ENCODE measurements at places on chromosomes 3 and 15.

- DNase-seq, result no peak
Observed at GRCh38 chr15:29556380-29556779, 265.9 kb downstream of the TJP1 start.

GRCh38 chr3:152335273-152335672 is 66.5 kb downstream of the MBNL1 start:
- DNase-seq, result no peak

DNA sequence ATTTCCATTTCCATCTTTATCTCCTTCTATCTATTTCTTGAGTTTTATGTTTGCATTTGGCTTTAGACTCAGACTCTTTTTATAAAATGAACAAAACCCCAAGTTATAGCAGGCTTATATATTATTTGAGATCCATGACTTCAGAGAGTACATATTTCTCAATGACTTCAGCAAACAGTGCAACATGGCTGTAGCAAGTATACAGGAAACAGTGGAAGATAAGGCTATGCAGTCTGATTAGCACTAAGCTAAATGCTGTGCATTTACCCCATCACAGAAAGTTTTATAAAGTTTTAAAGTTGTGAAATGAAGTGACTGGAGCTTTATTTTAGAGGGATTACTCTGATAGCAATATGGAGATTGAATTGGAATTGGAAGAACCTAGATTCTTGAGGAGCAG is 463.5 kb upstream of the TGFBR2 start:
- DNase-seq, result no peak

DNA sequence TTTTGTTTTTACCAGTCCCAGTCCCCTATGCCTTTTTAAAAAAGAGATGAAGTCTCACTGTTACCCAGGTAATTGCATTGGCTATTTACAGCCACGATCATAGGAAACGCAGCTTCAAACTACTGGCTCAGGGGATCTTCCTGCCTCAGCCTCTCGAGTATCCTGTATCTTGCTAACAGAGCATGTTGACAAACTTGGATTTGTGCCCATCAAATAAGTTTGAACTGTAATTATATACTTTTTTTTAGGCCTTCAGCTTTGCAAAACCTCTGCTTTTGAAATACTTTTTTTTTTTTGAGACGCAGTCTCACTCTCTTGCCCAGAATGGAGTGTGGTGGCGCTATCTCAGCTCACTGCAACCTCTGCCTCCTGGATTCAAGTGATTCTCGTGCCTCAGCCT is 3.0 kb upstream of the EDEM1 start:
- no peak for DNase-seq

- DNase-seq, result no peak
Observed at GRCh38 chr3:171254315-171254714, 205.9 kb downstream of the TNIK start.

GRCh38 chr15:91737151-91737818 is 116.2 kb upstream of the SLCO3A1 start:
- no peak for DNase-seq

DNA sequence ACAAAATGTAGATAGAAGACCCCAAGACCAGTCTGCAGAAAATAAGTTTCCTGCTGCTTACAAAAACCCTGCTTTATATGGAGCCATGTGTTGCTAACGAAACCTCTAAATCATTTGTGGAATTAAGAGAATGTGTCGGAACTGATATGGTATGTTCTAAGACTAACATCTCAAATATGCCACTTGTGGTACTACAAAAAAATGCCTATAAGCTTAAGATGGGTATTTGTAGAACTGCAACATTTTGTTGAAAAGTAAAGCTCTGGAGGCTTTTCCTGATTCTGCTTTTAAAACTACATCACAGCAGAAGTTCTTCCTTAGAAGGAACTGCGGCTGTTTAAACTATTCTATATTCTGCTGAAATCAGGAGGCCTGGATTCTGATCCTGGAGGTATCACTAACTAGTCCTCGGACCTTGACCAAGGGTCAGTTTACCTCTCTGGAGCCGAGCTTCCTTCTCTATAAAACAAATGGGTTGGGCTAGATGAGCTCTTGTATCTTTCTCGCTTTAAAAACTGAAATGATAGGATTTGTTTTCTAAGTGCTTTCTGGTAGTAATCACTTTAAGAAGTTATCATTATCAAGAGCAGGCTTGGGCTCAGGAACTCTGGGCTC is 74.9 kb downstream of the RAD18 start:
- no peak for DNase-seq

GRCh38 chr15:76024021-76024768 is 12.0 kb upstream of the NRG4 start:
- DNase-seq, result no peak

DNA sequence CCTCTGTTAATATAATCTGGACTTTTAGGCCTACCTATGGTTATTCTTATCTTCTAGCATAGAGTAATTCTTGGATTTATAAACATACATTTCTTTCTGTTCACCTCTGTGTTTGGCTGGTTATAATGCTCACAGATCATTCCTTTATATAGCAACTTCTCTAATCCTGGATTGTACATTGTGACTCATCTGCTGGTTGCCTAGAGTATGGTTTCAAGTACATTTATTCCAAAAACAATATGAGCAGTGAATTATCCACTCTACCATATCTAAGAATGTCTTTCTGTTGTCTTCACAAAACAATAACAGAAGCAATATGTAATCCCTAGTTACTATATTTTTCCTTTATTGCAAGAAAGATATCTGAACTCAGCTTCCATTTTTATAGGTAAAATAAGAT is 35.3 kb downstream of the FSIP1 start:
- DNase-seq, result no peak

DNA sequence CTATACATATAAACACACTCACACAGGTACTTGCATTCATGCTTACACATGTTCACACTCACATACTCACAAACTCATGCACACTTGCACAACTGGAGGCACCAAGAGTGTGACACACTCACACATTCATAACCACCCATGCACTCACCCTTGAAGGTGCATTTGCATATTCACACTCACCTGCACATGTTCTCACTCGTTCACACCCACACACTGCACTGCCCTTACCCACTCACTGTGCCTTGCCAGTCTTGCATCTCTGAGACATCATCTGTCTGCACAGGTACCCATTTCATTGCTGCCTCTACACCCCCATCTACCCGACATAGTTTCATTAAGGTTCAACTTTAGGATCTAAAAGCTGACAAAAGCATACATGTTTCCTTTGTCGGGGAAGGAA is 95.8 kb downstream of the OSBPL10 start:
- no peak for DNase-seq

- DNase-seq, result no peak
Observed at GRCh38 chr15:53786401-53786800, 26.9 kb upstream of the WDR72 start.

DNA sequence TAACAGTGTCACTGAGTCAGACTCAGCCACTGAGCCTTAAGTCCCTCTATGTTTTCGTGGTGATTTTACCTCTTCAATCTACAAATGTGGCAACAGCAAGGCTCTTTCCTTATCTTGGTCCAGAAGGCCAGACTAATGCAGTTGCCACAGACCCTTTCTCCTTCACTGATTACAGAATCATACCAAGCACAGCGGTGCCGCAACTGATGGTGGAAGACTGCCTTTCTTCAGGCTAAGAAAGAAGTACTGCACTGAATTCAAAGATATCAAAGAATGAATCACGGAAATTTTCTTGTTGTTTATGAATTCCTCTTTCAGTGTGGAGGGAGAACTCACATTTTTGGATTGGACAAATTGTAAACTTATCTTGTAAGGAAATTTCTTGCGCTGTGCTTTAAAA is 18.6 kb downstream of the DCP1A start:
- no peak for DNase-seq

DNA sequence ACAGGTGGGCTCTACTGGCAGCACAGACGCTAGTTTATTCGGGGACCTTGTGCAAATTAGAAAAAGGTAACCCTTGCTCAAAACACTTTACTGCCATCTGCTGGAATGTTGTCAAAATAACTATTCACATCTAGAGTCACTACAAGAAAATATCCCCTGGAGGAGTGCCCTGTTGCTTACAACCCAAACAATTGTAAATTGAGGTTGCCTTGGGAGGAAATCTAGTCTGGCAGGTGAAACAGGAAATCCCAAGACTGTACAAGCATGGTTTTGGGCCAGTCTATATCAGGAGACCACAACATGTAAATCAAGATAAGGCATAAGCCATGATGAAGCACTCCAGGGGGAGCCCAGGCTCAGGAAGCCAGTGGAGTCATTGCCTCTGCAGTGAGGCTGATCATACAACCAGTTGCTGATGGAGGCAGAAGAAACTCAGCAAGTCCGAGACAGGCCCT is 136.8 kb upstream of the ACP3 start:
- DNase-seq, result no peak

DNA sequence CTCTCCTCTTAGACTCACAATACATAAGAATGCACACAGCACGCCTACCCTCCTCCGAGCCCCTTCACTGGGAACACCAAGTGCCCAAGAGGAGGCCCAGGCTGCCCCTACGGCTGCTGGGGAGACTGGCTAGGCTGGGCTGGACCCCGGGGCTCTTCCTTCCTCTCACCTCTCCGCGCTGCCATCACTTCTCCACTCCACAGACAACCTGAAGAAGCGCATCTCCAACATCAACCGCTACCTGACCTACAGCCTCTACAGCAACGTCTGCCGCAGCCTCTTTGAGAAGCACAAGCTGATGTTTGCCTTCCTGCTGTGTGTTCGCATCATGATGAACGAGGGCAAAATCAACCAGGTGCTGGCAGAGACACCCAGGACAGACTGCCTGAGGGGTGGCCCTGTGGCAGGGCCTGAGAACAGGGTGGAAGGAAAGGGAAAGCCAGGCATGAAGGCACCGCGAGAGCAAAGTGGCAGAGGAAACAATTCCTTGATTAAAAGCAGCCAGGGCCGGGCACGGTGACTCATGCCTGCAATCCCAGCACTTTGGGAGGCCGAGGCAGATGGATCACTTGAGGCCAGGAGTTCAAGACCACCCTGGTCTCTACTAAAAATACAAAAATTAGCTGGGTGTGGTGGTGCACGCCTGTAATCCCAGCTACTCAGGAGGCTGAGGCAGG is 51.6 kb downstream of the SEMA3G start:
- DNase-seq, result no peak

DNA sequence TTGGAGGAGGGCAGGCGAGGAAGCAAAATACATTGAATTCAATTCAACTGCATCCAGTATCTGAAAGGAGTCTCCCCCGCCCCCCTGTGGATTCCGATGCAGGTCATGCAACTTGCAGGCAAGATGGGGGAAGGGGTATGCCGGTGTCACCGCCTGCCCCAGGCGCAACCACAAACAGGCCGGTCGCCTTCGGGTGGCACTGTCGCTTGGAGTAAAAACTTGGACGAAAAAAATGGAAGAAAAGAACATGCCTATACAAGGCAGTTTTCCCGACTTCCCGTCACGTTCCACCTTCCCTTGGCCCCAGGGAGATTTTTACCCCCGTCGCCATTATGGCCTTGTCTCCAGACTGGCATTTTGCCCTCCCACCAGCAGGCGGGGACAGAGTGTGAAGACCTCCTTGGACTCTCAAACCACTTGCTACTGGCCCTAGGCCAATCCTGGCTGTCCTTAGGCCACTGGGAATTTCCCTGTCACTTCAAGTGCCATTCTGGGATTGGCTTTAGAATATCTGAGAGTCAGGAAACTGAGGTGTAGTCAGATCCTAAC is 1.6 kb upstream of the NTRK3 start:
- DNase-seq, result no peak

GRCh38 chr3:179071323-179072099 is at the start of gene ZMAT3:
TSS of gene ZMAT3 (minus strand) at chr3:179071809. CDS start at chr3:179067752, 4,057 bp downstream.
- DNase-seq, result peak; percentile 88

GRCh38 chr3:57088503-57088902 is 28.0 kb downstream of the SPATA12 start:
- DNase-seq, result no peak

GRCh38 chr3:120650311-120650710 is 31.7 kb downstream of the HGD start:
- no peak for DNase-seq

GRCh38 chr15:31297575-31298456 is 28.8 kb upstream of the KLF13 start:
- no peak for DNase-seq

- no peak for DNase-seq
Observed at GRCh38 chr15:74824976-74825375, 1.5 kb upstream of the CPLX3 start.

DNA sequence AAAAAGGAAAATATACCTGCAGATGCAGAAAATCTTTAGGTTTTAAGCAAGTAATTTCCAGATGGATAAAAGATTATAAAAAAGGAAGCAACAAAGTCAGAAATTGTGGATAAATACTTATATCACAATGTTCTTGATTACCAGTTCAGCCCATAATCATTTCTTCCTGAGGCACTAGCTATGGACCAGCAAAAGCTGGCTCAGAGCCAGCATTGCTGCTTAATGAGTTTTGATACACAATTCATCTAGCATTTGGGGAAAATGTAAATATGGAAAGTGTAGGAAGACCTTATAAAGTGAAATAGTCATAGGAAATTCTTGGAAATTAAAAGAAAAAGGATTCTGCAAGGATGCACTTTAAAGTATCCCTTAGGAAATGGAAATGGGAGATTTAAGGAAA is 168.3 kb upstream of the GBE1 start:
- DNase-seq, result no peak

DNA sequence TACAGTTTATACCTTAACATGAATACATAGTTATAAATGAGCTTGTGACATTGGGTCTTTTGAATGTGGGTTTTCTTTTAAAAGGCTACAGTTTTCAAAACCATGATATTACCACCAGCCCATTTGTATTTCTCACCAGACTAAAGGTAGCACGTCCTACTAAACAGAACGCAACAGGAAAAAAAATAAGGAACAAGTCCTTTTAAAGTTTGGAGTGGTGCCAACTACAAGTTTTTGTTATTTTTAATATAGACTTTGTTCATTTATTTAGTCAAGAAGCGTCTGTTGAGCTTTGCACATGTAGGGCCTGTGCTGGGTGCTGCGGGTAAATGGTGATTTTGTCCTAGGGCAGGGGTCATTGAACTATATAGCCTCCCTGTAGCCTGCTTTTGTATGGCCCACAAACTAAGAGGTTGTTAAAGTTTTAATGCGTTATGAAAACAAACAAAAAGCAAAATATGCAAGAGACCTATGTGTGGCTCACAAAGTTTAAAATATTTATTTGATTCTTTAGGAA is 164.4 kb downstream of the GHSR start:
- DNase-seq, result no peak

DNA sequence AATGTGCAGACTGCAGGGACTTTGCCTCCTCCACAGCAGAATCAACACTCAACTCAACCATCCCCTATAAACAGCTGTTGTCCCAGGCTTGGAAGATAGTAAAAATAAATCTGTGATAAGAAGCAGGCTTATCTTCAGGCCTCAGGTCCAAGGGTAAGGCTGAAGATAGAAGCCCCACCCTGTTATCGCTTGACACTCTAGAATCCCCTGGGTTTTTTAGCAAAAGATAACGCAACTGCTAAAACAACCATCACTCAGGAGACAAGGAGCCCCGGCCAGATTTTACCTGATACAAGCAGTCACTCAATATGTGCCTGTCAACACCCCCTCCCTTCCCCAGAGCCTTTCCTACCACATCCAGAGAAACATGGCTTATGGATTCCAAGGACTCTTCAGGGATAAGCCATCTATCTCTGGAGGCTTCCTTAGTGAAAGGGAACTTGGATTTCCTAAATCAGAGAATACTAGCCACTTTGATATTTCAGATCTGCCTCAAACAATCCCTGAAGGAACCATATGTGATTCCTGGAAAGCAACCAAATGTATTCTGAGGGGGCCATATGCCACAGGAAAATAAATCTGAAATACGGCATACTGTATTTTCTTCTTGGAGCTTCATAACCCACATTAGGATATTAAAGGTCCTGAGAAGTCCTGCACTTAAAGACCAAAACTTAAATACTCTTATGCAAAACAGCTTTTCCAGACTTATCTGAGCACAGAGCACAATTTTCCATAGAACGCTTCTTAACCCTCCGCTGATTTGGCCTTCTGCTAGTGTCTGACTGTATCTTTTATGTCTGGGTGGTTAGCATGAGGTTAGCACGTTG is 60.4 kb downstream of the LYZL4 start:
- no peak for DNase-seq

Data from mesothelial cell of epicardium (in vitro differentiated cells).